ENCODE measurements at places on chromosomes 4 and X.

DNA sequence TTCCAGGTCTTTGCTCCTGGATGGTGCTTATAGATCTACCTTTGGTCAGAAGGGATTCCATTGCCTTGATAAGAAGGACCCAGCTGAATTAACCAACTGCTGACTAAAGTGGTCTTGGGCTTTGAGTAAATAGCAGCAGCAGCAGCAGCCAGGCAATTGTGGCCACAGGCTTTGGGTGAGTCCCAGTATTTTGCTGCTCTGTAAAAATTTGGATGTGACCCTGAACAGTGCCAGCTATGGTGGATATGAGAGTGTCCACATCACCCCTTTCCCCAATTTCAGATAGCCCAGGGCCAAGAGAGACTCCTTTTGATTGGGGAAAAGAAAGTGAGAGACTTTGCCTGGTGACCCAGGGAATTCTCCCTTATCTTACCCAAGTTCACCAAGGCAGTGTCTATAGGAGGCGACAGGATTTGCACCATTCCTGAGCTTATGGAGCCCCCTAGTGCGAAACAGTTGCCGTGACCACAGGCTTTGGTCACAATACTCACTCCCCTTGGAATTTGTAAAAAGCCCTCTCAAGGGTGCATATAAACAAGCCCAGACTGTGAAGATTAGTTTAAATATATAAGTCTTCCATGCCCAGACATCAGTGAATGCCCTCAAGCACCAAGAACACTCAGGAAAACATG is 518.0 kb downstream of the TMA16 start:
- DNase-seq, result no peak

- DNase-seq, result no peak
Measured at GRCh38 chrX:747176-747575, 116.6 kb downstream of the SHOX start.

- DNase-seq, result no peak
Measured at GRCh38 chr4:122666527-122667245, 45.8 kb upstream of the IL21 start.

DNA sequence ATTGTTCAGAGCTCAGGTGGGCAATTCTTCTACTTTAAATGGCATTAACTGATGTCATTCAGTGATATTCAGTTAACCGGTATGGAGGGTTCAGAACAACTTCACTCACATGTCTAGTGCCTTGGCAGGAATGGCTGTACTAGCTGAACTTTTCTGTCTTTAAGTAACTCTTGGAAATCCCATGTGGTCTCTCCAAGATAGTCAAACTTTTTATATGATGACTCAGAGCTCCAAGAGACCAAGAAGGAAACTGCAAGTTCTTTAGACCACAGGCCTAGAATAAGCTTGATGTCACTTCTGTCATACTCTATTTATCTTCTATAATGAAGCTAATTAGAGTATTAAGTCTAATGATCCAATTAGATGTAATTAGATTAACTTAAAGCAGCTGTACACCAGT is 24.9 kb downstream of the LHFPL1 start:
- DNase-seq, result no peak

DNA sequence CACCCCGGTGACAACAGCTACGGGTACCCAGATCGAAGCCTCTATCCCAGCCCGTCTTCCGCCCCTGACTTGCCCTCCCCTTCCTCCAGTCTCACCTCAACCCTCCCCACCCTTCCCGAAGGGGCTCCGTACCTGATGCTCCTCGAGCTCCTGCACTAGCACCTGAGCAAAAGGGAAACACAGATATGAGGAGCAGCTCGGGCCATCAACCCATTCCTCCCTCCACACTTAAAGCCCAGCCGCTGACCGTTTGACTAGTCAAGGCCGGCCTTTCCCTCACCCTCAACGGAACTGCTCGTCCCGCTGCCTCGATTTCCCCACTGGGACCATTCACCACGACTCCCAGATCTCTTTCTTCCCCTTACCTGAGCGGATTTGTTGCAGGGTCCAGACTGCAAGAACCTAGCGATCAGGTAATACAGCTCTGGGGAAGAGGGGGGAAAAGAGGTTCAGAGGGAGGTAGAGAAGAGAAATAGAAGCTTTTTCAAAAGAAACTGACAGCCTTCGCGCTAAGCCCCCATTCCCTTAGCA is 731 bp downstream of the BRWD3 start:
- no peak for DNase-seq
